ENCODE measurements at places on chromosomes 2 and 18. TPM values are rescaled to one million over a fixed set of nuclear protein-coding genes. Genes with fewer than 3 reads are reported as not detected.

- no peak for DNase-seq
Observed at GRCh38 chr2:150060341-150060740, 427.1 kb downstream of the RND3 start.

- DNase-seq: peak; percentile 37
Observed at GRCh38 chr2:12816379-12817306, 99.9 kb downstream of the TRIB2 start.

GRCh38 chr18:11726556-11726955 lies 37.5 kb downstream of the GNAL start:
- DNase-seq: no peak

DNA sequence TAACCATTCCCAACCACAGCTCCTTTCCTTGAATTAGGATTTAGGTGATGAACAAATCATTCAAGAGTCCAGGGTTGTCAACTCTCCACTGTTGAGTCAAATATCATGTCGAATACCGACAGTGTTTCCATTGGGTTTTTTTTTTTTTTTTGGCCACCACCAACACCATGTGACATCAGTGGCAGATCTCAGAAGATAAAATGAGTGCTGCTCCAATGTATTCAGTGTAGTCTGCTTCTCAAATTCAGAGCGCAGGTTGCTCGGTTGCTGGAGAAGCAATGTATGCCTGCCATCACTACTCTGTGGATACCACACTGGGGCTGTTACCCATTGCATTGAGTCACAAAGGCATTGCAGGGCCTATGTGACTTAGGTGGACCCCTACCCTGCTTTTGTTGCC lies 10.8 kb upstream of the ATL2 start:
- no peak for DNase-seq

GRCh38 chr2:151826737-151827157 lies 1.5 kb downstream of the ARL5A start:
- peak; percentile 23 for DNase-seq

GRCh38 chr2:163375070-163375469 lies 360.7 kb downstream of the FIGN start:
- DNase-seq: no peak

GRCh38 chr18:10485475-10485874 lies 31.0 kb downstream of the APCDD1 start:
- DNase-seq: no peak

GRCh38 chr18:76380791-76381405 lies 114.1 kb downstream of the ZNF516 start:
- peak; percentile 57 for DNase-seq

GRCh38 chr2:24702800-24703199 lies 90.4 kb downstream of the PTRHD1 start:
- DNase-seq: no peak

DNA sequence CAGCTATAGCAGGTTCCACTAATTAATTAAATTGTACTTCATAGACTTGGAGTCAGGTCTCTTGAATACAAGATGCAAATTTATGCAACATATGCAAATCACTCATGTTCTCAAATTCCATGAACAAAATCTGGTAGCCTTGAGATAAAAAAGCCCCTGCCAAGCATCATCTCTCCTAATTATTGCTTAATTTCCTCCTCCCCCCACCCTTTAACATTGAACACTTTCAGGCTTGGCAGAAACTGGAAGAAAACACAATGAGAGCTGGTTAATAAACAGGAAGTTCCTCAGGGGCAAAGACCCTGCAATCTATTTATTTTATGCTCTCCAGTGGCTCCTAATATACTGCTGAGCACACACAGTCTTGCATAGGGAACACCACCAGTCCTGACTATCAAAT lies 35.6 kb upstream of the ACVR1 start:
- no peak for DNase-seq

GRCh38 chr18:38186491-38186890 lies 620.9 kb upstream of the CELF4 start:
- no peak for DNase-seq

ARHGAP15 gene
- not detected for polyA plus RNA-seq

AAMP gene
- 276 TPM for polyA plus RNA-seq

All from cardiac muscle cell (in vitro differentiated cells and primary cell).